Stimulated activated naive CD8-positive, alpha-beta T cell treated with anti-CD3 and anti-CD28 coated beads, Interleukin-15, amount 100 ng/mL, for 72 hours (primary cell): ENCODE measurements at places on chromosomes 3 and 15.
A peak's percentile ranks its signal among the peaks of the same experiment; 100 is the strongest.

DNA sequence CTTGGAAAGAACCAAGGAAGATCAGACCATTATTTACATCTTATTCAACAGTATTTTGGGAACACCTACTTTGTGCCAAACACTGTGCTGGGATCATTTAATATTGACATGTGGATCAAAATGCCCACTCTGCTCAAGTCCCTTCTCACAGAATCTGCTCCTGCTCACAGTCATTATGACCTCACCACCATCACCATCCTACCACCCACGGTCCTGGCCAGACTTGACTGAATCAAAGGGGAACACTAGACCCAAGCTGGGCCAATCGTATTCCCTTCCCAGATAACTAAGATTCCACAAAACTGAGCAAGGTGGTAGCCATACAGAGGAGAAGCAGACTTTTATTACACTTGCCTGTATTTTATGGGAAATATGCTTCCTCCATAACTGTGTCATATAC lies 3.4 kb upstream of the CEP152 start:
- DNase-seq: no peak

- DNase-seq: peak; percentile 18
Observed at GRCh38 chr15:67832031-67832551, 6.8 kb downstream of the SKOR1 start.

- DNase-seq: no peak
Observed at GRCh38 chr15:76398317-76399104, 61.9 kb downstream of the ISL2 start.

DNA sequence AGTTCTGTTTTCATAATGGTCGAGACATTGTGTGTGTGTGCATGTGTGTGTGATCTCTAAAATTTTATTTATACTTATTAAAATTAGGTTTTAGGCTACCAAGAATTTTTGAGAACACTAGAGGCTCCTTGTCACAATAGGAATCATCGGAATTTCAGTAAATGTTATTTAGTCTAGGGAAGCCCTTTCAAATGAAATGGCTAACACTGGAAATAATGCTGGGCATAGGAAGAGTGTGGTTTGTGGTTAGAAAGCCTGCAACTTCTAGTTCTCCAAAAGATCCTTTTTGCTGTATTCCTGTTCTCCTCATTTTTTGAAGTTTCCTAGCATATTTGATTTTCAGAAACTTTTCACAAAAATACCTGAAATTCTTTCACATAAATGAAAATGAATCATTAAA lies 92.5 kb upstream of the MBNL1 start:
- no peak for DNase-seq

GRCh38 chr3:160921020-160921635 lies 165.1 kb downstream of the PPM1L start:
- DNase-seq: no peak

DNA sequence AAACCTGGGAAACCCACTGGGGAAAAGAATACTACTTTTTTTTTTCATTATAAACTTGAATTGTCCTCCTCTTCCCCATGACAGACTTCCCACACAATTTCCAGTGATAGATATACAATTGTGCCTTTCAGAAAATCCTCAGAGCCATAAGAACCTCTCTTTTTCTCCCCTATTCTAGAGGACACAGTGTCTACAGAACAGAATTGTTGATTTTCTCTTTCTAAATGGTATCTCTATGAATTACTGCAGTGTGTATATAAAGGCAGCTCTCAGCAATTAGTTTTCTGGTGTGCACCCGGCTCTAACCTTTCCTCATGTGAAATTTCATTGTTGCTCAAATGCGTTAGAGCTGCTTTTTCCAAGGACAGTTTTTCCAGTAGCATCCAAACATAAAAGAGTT lies 430.1 kb downstream of the TUSC7 start:
- no peak for DNase-seq

- no peak for DNase-seq
Observed at GRCh38 chr3:133211449-133211848, 173.3 kb downstream of the TMEM108 start.

DNA sequence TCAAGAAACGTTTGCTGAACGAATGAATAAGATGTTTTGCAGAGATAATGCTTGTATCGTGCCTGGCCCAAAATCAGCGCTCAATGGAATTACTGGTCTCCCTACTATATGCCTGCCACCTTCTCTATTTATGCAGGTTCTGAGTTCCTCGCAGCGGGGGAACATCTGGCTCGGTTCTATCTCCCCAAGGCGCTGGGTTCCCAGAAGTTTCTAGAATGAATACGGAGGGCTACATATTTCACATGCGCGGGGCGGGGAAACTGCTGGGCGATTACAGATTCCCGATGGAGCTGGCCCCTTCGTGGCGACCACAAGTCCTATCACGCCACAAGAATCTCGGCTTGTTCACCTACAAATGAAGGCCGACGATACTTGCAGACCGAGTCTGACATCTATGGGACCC lies 411 bp upstream of the EIF2B5 start:
- DNase-seq: no peak

DNA sequence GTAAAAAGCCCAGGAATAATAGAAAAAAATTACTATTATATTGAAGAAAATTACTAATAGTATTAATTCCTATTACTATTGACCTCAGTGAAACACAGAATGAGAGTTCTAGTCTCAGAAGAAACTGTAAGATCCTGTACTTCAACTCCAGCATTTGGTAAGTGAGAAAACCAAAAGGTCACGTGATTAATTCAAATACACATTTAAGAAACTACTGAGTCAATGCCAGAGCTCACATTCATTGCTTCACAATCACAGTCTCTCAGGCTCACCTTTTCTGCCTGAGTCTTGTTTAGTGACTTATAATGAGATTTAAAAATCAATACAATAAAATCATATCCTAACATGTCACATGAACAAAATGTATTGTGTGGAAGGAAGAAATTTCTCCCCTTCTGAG lies 556.1 kb downstream of the FGF12 start:
- no peak for DNase-seq

GRCh38 chr3:42602961-42603360 lies 2.5 kb downstream of the NKTR start:
- DNase-seq: no peak

GRCh38 chr3:41688595-41689380 lies 273.1 kb downstream of the ULK4 start:
- DNase-seq: no peak

- DNase-seq: no peak
Observed at GRCh38 chr3:184405075-184406030, 25.5 kb downstream of the CHRD start.

GRCh38 chr3:146404436-146404835 lies 64.9 kb downstream of the PLSCR2 start:
- DNase-seq: no peak

GRCh38 chr15:42691770-42692169 lies 45.2 kb downstream of the CDAN1 start:
- DNase-seq: no peak
